DMS153 (cell line): ENCODE measurements at places on chromosomes 1 and 21.

- no peak for DNase-seq
Measured at GRCh38 chr1:115838431-115839028, 2.4 kb downstream of the NHLH2 start.

DNA sequence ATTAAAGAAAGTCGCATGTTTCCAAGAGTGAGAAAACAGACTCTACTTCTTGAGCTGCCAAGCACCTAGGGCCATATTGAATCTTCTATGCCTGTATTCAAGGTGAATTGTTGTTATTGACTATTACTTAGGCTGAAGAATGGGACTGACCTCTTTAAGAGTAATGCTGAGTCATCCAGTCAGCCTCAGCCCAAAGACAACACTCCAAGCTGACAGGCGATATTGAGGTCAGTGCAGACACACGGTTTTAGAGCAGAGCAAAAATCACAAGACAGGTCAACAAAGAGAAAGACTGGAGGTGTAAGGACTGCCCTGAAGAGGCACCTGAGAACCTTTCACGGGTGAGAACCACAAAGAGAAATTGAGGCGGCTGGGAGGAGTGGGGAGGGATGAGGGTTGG lies 146.9 kb downstream of the MIS18A start:
- DNase-seq = no peak

DNA sequence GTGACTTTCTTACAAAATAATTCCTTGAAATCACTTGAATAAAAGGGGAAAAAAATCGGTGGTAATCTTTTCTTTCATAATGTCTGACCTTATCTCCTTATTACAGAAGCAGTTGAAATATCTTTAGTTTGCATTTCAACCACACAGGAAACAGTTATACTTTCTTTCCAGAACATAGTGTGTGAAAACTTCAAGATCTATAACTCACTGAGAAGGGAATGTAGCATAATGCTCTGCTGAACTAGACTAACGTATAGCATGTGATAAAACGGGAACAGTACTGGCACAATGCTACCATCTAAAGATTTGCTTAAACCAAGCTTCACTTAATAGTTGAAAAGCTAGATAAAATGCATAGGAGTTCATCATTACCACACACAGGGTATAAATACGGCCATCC lies 45.0 kb downstream of the VAV3 start:
- DNase-seq = no peak

DNA sequence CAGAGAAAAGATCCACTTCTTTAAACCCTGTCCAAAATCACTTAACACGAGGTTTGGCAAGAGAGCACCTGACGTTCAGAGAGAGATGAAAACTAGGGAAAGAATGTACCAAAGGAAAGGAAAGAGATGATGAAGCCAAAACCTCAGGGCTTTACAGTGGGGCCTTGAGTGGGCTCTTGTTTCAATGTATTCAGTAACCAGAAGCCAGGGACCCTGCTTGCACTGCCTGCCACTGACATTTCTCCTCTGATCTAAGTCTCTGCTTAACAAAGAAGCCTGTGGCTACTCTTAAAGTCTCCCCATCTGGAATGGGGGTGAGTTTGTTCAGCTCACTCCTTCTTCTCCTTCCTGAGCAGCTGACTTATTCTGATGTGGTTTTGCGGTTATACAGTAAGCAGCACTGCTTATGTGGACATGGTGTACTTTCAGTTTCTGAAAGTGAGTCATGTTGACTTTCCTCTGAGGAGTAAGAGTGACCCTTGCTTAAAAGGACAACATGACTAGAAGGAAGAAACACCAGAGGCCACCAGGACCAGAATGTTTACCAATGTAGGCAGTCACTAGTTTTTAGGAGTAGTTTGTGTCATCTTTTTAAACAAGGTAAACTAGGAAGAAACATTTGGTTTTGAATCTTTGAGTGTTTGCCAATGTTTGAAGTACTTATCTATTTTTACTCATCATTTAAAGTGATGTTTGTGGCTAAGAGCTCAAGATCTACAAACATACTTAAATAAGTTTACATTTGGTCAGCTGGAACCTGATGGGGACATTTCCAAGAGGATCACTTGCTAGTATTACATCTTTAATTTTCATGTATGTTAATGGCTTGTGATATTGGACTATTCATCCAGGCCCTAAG lies 87.4 kb downstream of the FASLG start:
- no peak for DNase-seq

DNA sequence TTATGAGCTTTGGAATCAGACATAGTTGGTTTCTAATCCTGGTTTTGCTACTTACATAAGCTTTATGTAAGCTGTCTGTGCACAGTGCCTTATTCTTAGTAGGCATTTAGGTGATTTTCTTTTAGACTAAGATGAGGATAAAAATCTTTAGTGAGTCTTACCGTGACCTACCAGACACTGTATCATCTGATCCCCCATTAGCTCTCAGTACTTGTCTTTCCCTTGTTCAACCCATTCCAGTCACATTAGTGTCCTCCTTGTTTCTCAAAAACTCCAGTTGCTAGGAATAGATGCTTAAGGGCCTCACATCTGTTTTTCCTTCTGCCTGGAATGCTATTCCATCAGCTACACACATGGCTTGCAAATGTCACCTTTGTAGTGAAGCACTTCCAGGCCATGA lies 18.8 kb downstream of the PPP1R12B start:
- no peak for DNase-seq

- no peak for DNase-seq
Measured at GRCh38 chr1:186679924-186680244, 339 bp downstream of the PTGS2 start.

GRCh38 chr21:40016234-40016633 lies 149.0 kb downstream of the PCP4 start:
- no peak for DNase-seq

GRCh38 chr1:92599184-92599583 lies 112.5 kb upstream of the GFI1 start:
- no peak for DNase-seq

- no peak for DNase-seq
Measured at GRCh38 chr21:15804247-15805005, 74.6 kb downstream of the USP25 start.

DNA sequence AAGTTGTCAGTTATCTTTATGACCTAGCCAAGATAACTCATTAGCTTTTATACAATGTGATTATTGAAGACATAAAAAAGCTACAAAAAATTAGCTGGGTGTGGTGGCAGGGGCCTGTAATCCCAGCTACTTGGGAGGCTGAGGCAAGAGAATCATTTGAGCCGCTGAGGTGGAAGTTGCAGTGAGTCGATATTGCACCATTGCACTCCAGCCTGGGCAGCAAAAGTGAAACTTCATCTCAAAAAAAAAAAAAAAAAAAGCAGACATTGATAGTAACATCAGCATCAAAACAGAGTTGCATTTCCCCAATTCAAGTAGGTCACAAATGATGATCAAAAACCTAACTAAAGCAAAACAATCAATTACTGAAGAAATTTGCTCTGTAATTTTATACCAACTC lies 191.4 kb downstream of the PTGER3 start:
- no peak for DNase-seq

GRCh38 chr21:22885079-22885478 lies 1886.9 kb downstream of the NCAM2 start:
- no peak for DNase-seq

DNA sequence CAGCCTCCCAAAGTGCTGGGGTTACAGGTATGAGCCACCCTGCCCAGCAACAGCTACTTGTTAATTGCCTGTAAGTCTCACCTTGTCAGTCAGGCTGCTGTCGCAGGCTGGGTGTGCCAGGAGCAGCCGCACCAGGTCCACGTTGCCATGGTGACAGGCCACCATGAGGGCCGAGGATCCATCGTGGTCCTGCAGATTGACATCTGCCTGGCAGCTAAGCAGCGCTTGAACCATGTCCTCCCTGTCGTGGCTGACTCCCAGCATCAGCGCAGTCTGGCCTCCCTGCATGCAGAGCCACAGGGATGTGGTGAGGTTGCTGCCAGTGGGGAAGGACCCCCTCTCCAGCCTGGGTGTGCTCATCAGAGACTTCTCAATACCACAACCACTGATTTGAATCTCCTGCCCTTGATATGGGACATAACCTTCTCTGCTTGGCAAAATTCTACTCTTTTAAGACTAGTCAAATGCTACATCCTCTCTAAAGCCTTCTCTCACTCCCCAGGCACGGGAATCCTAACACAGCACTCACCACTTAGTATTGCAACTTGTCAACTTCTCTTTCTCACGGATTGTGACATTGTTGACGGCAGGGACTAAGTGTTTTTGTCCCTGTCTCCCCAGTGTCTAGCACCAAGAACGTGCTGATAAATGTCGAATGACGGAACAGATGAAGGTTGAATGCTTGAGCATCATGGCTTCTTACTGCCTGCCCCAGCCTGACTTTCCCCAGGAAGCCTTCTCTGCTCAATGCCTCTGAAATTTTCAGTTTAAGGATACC lies 52.9 kb downstream of the L1TD1 start:
- peak; percentile 20 for DNase-seq

DNA sequence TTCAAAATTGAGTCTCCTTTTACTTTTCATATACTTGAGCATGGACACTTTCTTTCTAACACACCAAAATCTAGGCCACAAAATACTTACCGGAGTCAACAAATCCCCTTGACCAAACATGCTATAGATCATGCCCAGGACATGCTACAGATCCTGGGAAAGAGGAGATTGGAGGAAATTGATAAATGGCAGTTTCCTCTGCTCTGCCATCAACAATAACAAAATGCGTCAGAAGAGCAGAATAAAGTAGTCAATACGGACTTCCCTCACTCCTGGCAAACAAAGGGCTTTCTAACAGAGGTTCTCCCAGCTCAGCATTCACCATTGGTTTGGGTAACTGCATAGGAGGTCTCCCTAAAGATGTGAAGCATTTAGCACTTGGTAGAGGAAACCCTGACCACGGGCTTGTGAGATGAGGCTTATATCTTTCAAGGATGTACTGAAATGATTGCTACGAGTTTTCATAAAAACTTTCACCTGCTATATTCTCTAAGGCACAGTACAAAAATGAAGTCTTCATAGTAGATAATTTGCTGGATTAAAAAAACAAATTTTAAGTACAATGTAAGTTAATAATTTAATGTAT lies 283.8 kb upstream of the RUNX1 start:
- no peak for DNase-seq

DNA sequence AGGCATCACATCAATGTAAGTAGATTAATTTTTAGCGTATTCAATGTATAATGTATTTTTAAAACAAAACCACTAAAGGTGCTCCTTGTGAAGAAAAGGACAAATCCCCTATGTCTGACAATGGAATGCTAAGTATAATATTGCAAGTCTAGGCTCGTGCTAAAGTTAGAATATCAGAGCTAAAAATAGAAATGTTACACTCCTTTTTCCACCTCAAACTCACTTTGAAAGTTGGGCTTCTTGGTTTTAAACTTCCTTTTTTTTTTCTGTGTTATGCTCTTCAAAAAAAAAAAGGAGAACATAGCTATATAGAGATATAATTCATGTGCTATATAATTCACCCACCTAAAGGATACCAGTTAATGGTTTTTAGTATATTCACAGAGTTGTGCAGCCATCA lies 3.6 kb upstream of the SERBP1 start:
- no peak for DNase-seq

GRCh38 chr1:68917456-68917855 lies 420.6 kb upstream of the DEPDC1 start:
- no peak for DNase-seq

- DNase-seq = peak; percentile 63
Measured at GRCh38 chr1:204102029-204102611, 29.2 kb downstream of the SOX13 start.

- no peak for DNase-seq
Measured at GRCh38 chr1:8580566-8580965, 236.9 kb downstream of the RERE start.

GRCh38 chr1:242800521-242800920 lies 276.0 kb upstream of the PLD5 start:
- DNase-seq = no peak

DNA sequence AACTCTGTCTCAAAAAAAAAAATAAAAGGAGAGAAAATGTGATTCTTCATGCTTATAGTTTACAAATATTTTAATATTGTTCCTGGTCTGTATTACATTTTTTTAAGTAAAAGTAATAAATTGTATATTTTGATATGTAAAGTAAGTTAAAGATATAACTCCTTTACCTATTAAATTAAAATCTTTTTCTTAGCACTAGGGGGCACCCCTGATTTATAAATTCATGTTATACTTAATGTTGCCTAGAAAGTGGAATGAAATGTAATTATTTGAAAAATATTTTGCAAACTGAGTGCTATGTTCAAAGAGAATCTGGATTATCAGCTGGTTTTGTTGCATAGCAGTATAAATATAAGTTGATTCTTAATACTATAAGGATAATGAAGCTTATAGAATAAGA lies 49.2 kb downstream of the RALGPS2 start:
- no peak for DNase-seq

DNA sequence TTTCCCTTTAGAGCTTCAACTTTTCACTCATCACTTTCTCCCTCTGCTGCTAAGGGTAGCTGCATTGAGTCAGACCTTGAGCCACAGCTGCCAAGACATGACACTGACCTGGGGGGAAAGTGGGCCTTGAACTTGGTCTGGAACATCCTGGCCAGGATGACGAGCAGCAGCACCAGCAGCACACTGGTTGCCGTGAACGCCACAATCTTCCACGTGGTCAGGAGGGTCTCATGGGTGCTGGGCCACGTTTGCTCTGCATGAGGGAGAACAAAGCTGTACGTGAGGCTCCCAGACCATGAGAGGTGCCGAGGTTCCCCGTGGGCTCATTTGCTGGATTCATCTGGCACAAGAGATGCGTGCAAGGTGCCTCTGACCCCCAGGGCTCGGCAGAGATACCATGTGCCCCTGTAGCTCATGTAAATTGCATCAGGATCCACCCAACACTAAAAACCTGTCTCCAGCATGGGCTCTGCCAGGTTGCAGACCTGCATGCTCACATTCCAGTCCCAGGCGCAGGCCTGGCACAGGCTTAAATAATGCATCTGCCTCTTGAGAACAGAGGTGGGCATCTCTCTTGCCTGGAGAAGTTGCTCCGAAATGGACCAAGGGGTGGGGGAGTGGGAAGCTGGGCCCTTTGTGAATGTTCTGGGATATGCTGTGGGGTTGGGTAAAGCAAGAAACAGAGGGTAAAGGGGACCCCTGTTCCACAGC lies 84.6 kb upstream of the TLR5 start:
- no peak for DNase-seq

DNA sequence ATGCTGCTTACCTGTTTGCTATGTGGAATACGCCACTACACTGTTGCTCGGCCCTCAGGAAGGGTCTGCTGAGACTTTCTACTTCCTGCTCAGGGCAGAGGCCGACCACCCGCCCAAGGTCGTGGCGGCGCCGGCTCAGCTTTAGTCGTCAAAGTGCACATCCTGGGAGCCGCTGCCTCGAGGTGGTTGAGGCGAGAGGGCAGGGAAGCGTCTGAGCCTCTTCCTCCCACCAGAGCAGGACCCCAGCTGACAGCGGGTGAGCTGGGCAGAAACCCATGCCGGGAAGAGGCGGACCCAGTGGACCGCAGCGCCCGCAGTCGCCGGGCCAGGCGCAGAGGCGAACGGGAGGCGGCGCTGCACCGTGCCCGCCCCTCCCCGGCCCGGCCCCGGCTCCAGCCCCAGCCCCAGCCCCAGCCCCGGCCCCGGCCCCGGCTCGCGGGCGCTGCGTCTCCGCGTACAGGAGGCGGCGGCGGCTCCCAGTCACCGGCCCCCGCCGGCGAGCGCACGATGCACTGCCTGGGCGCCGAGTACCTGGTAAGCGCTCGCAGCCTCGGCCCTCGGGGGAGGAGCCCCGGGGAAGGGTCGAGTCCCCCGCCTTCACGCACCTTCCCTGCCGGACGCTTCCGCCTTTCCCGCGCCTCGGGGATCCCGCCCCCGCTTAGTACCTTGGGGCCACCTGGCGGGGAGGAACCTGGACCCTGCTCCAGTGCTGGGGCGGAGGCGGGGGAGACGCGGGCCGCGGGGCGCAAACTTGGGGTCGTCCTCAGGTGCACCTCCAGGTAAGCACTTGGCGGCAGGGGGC lies at the start of gene SLC44A3:
TSS of gene SLC44A3 (plus strand) at position 413 of the 802 bp plus-strand sequence. CDS start at position 508, 95 bp downstream.
- no peak for DNase-seq
